ENCODE measurements at places on chromosomes 2 and 18. TPM values are rescaled to one million over a fixed set of nuclear protein-coding genes. Genes with fewer than 3 reads are reported as not detected.

- H3K27ac ChIP-seq = no peak overlapping the region
- H3K36me3 ChIP-seq = no peaks in the 10 kb centered on the region
- H3K27me3 ChIP-seq = no peaks in the 10 kb centered on the region
Observed at GRCh38 chr2:121184248-121184862, 100.6 kb downstream of the TFCP2L1 start.

Gene MC2R
- not detected for total RNA-seq

Gene CTAGE1
- total RNA-seq = not detected

DNA sequence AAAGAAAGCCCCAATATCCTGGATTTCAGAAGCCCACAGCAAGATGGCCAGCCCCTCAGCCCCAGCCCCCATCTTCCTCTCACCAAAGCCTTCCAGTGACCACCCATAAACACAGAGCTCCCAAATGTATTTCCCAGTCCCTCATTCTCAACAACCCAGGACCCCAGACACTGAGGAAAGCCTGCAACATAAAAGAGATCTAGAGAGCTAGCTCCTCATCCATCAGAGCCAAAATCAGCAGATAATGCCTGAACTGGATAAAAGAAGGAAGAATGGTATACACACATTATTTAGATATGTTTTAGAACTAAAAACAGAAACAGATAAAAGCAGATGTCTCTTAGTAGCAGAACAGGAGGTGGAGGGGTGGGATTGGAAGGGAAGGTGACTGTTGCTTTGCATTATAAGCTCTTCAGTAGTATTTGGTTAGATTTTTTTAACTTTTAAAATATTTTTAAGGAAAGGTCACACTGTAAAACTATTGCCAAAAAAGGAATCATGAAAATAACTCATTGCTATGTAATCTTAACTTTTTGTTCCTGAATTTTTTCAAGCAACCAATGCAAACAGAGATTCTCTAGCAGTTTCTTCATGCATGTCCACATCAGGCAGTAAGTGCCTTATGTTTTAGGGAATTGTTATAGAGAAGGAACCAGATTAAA lies 144.2 kb upstream of the PKDCC start:
- no peak overlapping the region for H3K27ac ChIP-seq
- H3K36me3 ChIP-seq = no peaks in the 10 kb centered on the region
- H3K4me3 ChIP-seq = no peak overlapping the region
- no peak for DNase-seq

DNA sequence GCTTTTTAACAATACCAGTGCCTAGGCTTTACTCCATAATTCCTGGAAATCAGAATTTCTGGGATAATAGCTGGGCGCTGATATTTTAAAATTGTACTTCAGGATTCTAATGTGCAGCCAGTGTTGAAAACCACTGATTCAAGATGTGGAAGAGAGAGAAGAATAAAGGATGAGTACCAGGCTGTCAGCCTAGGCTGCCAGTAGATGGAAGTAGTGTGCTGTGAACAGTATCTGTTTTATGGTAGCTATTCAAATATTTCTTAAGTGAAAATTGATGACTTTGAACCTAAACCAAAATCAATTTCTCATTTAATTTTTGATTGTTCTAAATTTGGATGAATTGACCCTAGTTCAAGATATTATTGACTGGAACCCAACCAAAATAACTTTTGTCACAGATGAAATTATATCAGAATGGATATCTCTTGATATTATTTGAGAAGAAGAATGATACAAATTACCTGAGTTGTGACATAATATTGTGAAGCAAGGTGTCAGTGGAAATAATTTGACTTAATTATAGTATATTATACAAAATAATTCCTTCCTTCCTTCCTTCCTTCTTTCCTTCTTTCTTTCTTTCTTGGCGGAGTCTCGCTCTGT lies 88.0 kb downstream of the COMMD1 start:
- H3K4me1 ChIP-seq = no peaks in the 10 kb centered on the region
- H3K27ac ChIP-seq = no peak overlapping the region
- H3K4me3 ChIP-seq = no peak overlapping the region
- no peaks in the 10 kb centered on the region for H3K27me3 ChIP-seq
- DNase-seq = peak; percentile 29
- H3K36me3 ChIP-seq = no peaks in the 10 kb centered on the region

Gene GPBAR1
- 90.3 TPM for total RNA-seq

Gene SPEG
- 2.9 TPM for total RNA-seq

DNA sequence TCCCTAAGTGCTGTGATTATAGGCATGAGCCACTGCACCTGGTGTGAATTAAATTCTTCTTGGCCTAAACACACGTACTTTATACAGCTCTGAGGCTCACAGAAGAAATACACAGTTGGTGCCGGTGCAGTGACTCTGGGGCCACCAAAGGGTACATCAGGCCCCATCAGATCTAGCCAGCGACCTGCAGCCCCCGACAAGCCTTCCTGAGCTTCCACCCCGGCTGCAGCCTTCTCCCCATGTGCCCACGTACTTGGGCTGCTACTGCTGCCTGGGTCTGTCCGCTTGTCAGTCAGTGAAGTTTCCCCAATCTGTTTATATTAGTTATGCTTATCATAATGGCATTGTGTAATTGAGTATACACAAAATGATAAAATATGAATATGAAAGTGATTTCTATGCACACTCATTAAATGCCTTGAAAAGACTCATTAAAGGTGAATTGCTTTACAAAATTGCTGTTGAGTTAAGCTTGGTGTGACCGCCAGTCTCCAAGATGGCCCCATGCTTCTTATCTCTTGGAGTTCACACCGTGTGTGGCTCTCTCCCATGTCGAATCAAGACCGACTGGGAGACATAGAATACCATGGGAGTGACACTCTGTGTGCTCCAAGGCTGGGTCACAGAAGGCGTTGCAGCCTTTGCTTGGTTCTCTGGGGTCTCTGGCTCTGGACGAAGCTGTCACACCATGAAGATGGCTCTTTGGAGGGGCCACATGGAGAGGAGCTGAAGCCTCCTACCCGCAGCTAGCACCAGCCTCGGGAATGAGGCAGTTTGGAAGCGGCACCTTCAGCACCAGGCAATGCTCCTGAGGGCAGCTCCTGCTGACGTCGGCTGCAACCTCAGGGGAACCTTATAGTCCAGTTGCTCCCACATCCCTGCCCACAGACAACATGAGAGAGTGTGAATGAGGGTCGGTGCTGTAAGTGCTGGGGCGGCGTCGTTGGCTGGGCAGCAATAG lies 29.2 kb upstream of the HPCAL1 start:
- peaks cover 46% of the 10 kb centered on the region for H3K4me1 ChIP-seq
- H3K4me3 ChIP-seq = no peak overlapping the region
- DNase-seq = no peak

DNA sequence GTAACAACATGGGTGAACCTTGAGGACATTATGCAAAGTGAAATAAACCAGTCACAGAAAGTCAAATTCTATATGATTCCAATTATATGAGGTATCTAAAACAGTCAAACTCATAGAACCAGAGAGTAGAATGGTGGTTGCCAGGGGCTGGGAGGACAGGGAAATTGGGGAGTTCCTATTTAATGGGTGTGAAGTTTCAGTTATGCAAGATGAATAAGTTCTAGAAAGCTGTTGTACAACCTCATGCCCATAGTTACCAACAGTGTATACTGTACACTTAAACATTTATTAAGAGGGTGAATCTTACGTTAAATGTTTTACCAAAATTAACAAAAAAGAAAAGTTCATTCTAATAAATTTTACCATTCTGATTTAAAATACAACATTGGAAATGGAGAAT lies 92.7 kb upstream of the WDSUB1 start:
- H3K27ac ChIP-seq = no peak overlapping the region
- no peak for DNase-seq
- H3K4me1 ChIP-seq = no peaks in the 10 kb centered on the region

DNA sequence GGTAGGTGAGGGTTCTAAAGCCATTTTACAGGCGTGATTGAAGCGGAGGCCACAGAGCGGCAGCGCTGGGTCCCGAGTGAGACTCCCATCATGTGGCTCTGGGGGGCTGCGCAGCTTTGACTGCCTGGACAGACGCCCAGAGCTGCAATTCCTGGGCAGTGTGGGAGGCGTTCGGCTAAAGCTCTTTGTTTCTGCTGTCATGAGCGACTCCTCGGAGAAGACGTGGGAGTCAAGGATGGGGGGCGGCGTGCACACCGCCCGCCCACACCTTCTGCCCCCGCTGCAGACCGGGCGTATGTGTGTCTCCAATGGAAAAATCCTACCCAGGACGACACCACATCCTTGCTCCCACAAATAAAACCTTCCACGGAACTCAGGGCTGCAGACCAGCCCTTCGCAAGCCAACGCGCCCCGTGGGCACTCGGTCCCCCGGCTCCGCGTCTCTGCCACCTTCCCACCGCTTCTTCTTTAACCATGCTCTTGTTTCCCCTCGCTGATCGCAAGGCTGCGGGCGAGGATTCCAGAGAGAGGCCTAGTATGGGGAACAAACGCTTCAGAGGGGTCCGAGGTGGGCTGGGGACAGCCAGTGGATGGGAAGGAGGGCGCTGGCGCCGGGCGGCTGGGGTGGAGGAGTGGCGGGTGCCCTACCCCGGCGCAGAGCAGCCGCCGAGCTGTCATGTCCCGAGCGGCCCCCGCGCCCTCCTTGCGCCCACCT lies 680 bp upstream of the LBH start:
- H3K4me1 ChIP-seq = peaks cover 28% of the 10 kb centered on the region
- peak; percentile 26 for DNase-seq
- H3K4me3 ChIP-seq = no peak overlapping the region
- peak overlapping the region; percentile 39 for H3K27ac ChIP-seq

DNA sequence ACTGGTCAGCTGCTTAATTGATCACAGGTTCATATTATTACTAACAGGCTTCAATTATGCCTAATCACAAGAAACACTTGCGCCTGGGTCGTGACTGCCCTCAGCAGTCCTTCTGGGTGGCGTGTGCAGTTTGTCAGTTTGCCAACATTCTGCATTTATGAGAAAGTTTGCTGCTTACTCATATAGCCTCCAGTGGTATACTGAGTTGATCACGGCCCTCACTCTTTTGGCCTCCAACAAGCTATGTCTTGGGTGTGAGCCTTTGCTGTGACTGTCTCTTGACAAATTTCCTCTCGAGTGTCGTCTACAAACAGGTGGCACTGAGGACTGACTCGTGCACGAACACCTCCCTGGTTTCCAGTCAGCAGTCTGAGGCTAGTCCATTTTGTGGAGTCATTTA lies 27.3 kb downstream of the DCDC2C start:
- no peaks in the 10 kb centered on the region for H3K36me3 ChIP-seq
- peaks cover 4% of the 10 kb centered on the region for H3K27me3 ChIP-seq
- H3K27ac ChIP-seq = no peak overlapping the region
- H3K4me1 ChIP-seq = no peaks in the 10 kb centered on the region
- H3K4me3 ChIP-seq = no peak overlapping the region
- DNase-seq = no peak

Gene IKZF2
- 1.3 TPM for total RNA-seq

GRCh38 chr2:177419274-177419673 lies 26.7 kb downstream of the AGPS start:
- no peaks in the 10 kb centered on the region for H3K36me3 ChIP-seq
- DNase-seq = no peak
- no peak overlapping the region for H3K27ac ChIP-seq
- H3K4me1 ChIP-seq = peaks cover 42% of the 10 kb centered on the region
- no peaks in the 10 kb centered on the region for H3K27me3 ChIP-seq

GRCh38 chr2:187372213-187372612 lies 75.8 kb downstream of the CALCRL start:
- no peaks in the 10 kb centered on the region for H3K27me3 ChIP-seq
- no peaks in the 10 kb centered on the region for H3K36me3 ChIP-seq
- H3K4me1 ChIP-seq = no peaks in the 10 kb centered on the region
- DNase-seq = no peak

DNA sequence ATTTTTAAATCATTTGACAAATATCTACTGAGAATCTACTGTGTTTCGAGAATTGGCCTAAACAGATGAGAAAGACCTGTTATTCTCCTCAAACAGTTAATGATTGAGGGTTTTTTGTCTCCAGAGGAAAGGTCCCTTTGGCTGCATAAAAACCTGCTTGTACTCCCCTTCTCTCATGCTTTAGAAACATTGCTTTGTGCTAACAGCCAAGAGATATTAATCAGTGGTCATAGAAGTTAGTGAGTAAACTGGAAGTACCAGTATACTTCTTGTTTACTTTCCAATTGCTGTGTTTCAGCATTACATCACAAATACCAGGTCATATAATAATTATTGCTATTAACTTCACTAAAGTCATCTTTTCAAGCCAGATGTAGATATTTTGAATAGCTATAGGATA lies 34.1 kb downstream of the ITGB6 start:
- no peak overlapping the region for H3K4me3 ChIP-seq
- peaks cover 29% of the 10 kb centered on the region for H3K4me1 ChIP-seq
- H3K27ac ChIP-seq = peak overlapping the region; percentile 18
- DNase-seq = no peak
- no peaks in the 10 kb centered on the region for H3K36me3 ChIP-seq

DNA sequence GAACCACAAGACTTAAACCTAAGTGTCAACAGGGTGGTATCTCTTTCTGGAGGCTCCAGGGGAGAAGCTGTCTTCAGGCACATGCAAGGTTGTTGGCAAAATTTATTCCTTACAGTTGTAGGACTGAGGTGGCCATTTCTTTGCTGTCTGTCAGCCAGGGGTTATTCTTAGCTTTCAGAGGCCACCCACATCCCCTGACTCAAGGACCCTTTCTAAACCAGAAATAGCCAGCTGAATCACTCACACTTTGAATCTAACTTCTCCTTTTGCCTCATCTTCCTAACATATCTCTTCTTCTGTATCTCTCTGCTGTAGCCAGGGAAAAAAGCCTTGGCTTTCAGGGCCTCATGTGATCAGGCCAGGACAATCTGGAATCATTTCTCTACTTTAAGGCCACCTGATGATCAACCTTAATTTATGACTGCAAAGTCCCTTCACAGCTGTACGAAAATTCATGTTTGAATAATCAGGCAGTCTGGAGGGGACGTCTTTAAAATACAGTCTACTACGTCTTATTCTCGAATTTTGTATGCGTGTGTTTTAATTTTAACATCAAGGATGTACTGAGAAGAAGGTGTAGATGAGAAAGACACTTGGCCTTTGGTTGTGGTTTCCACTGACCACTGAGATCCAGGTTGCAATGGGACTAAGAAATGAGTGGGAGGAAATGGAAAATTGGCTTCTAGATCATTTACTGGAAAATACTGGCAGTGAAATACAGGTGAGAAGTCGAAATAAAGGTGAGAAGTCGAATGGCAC lies 90.4 kb downstream of the DOCK10 start:
- H3K27me3 ChIP-seq = no peaks in the 10 kb centered on the region
- H3K27ac ChIP-seq = no peak overlapping the region
- no peaks in the 10 kb centered on the region for H3K4me1 ChIP-seq
- H3K4me3 ChIP-seq = no peak overlapping the region
- H3K36me3 ChIP-seq = no peaks in the 10 kb centered on the region

GRCh38 chr18:35964319-35964718 lies 8.2 kb upstream of the RMP24 start:
- no peak for DNase-seq
- H3K4me3 ChIP-seq = no peak overlapping the region
- H3K4me1 ChIP-seq = no peaks in the 10 kb centered on the region

- no peak overlapping the region for H3K27ac ChIP-seq
- DNase-seq = no peak
- H3K4me1 ChIP-seq = no peaks in the 10 kb centered on the region
- no peaks in the 10 kb centered on the region for H3K36me3 ChIP-seq
Observed at GRCh38 chr2:96423291-96423690, 81.9 kb downstream of the NEURL3 start.

Gene RGPD4
- total RNA-seq = not detected

Gene NAT8
- total RNA-seq = not detected

GRCh38 chr18:63022429-63023022 lies 297.0 kb downstream of the BCL2 start:
- no peak overlapping the region for H3K4me3 ChIP-seq
- no peak overlapping the region for H3K27ac ChIP-seq
- no peak for DNase-seq

Gene SLC11A1
- total RNA-seq = 7.3 TPM

GRCh38 chr18:78735131-78736014 lies 244.2 kb upstream of the SALL3 start:
- DNase-seq = no peak
- no peaks in the 10 kb centered on the region for H3K4me1 ChIP-seq
- no peak overlapping the region for H3K27ac ChIP-seq
